Stimulated activated CD8-positive, alpha-beta memory T cell treated with anti-CD3 and anti-CD28 coated beads, Interleukin-7, amount 100 ng/mL, for 24 hours (primary cell): ENCODE measurements at places on chromosomes 13 and 19.

GRCh38 chr13:27673911-27674310, 52.2 kb downstream of the POLR1D start:
- no peak for DNase-seq

DNA sequence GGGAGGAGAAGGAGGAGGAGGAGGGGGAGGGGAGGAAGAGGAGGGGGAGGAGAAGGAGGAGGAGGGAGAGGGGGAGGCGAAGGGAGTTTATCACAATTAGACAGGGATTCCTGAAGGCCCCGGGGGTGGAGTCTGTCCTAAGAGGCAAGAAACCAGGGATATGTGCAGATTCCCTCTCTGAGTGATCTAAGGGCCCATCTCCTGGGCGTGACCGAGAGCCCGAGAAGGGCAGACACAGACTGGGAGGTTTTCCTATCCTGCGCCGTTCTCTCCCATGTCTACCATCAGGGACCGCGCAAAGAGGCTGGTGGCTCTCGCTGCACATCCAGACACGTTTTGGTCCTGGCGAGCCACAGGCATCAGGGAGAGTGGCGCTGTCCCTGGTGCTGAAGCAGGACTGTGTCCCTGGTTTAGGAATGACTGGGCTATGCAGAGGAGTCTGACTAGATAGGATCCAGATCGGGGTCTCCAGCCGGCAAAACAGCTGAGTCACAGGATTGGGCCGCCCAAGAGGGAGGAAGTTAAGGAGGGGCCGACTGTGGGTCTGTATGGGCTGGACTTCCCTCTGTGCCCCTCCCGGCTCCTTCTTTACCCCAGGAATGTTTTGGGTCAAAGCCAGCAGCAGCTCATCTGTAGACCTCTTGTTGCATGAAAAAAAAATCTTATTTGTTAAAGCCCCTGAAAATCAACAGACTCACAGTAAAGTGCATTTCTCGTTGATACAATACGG, 17.9 kb upstream of the ZNF175 start:
- DNase-seq: no peak

- DNase-seq: no peak
These were observed 163.7 kb downstream of the SHISA2 start for GRCh38 chr13:25887962-25888655.

DNA sequence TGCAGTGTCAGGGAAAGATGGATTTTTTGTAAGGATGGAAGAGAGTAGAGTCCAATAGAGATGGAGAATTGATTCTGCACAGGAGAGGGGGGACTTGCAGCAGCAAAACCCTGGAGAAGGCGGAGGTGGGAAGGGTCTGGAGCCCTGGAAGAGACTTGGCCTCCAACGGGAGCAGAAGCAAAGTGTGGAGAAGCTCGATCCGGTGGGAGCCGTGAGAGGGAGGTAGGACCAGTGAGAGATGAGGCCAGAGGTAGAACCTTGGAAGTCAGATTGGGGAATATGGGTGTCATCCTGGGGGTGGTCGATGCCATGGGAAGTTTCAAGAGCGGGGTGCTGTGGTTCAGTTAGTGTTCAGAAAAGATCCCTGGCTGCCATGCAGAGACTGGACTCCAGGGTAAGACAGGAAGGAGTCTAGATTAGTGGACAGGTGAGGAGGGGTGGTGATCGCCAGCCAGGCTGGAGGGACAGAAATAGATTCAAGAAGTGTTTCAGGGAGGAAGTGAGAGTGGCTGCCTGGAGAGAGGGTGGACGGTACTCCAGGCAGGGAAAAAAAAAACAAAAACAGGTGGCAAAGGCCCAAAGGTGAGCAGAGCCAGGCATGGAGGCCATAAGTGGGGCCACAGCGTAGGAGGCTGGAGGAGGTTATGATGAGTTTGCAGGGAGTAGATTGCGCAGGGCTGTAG, 2.6 kb downstream of the PPP5C start:
- no peak for DNase-seq

DNA sequence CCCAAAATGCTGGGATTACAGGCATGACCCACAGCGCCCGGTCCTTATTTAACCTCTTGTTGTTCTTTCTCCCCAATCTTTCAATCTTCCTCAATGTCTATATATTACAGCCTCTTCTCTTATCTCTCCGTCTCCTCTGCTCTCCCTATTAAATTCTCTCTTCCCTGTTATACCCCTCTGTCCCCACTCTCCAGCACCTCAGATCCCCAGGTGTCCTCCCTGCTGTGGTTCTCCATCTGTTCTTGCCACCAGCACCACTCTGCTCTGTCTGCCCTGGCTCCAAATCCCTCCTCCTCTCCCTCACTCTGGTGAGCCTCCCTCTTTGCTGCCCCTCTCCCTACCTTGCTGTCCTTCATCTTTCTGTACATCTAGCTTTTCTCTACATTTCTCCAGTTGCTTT, 1.1 kb downstream of the ZNF600 start:
- no peak for DNase-seq

GRCh38 chr19:13154241-13154778, 4.1 kb downstream of the IER2 start:
- DNase-seq: no peak

- DNase-seq: no peak
These were observed 12.6 kb downstream of the SCEL start for GRCh38 chr13:77548095-77548494.

DNA sequence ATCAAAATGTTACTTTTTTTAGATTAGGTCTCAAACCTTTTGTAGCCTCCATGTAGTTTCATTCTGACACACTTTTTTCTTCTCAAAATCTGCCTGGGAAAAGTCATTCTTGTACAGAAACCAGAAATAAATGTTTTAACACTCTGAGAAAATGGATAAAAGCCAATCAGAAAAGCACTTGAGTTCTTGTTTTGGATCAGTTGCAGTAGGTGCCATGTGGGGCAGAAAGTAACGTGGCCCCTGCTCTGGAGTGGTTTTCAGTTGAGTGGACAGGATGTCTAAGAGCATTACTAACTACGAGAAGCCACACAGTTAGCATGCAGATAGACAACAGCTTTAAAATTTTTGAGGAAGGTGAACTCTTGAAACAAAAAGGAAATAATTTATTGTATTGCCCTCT, 19.1 kb downstream of the GPR183 start:
- no peak for DNase-seq

- no peak for DNase-seq
These were observed 68.4 kb upstream of the KCTD4 start for GRCh38 chr13:45269204-45269603.
